Activated CD8-positive, alpha-beta memory T cell treated with anti-CD3 and anti-CD28 coated beads for 4 hours (primary cell): ENCODE measurements at places on chromosomes 6 and 20.

GRCh38 chr6:168133168-168133561 is 54.2 kb upstream of the FRMD1 start:
- no peak for DNase-seq

- DNase-seq, result no peak
Measured at GRCh38 chr6:148164645-148165044, 178.0 kb upstream of the SASH1 start.

DNA sequence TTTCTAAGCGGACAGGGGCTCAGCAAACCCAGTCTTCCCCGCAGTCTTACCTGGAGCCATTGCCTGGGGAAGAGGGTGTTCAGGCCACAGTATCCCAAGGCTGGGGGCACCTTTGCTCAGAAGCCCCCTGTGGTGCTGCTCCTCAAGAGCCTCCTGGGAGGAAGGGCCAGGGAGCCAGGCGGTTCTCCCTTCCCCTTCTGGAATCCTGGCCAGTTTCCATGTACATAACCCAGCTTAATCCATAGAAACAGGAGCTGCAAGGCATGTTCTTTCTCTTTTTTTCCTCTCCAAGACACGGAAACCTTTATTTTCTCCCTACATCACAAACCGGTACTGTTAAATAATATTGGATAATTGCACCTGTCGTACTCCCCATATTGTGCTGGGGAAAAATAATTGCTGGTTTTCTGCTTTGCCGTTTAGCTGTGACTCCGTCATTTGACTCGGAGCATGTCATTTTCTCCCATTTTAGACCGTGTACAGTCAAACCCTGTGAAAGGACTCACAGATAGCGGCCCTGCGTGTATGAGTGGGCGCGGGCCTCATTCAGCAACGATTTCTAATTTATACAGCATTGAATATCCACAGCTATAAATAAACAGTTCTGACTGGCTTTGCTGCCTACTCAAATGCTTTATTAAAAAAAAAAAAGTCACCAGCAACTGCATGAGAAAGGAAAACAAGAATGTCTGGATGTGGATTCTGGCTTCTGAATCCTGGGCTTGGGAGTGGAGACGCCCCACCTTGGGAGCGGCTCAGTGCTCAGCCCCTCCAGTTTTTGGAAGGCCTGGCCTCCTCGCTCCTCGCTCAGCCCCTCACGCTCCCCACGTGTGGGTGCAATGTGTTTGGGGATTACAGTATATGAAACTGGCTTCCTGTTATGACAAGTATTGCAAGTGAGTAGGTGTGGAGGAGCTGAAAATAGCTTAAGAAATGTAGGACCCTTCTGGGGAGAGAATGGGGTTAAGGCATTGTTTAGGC is 67.3 kb downstream of the ADTRP start:
- no peak for DNase-seq

DNA sequence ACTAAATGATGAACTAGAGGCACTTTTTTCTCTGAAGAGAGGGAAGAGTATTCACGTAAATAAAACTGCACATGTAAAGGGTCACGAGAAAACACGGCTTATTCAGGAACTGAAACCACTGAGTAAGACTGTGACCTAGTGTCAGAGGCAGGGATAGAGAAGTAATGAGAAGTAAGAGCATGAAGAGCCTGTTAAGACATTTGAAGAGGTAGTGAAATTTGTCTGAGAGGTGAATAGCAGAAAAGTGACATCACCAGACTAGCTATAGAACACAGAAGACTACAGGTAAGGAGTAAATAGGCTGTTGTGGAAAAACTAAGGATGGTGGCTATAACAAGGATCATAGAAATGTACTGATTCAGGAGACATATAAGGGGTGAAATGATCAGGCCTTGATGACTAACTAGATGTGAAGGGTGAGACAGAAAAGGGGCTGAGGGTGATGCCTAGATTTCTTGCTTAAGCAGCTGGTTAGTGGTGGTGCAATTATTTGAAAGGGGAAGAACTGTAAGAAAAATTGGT is 76.8 kb downstream of the REV3L start:
- DNase-seq, result no peak

- no peak for DNase-seq
Measured at GRCh38 chr6:33019372-33019771, 10.0 kb upstream of the HLA-DOA start.
